Fibroblast of skin of left quadriceps (primary cell): ENCODE measurements at places on chromosomes 7 and 10.

GRCh38 chr10:88848499-88848898 is 3.1 kb downstream of the ANKRD22 start:
- DNase-seq = peak; percentile 28

- DNase-seq = no peak
These were observed at the start of gene C10orf120 for GRCh38 chr10:122699796-122700455. Gene C10orf120 (minus strand): TSS chr10:122699846. CDS start chr10:122699790, 56 bp downstream.

DNA sequence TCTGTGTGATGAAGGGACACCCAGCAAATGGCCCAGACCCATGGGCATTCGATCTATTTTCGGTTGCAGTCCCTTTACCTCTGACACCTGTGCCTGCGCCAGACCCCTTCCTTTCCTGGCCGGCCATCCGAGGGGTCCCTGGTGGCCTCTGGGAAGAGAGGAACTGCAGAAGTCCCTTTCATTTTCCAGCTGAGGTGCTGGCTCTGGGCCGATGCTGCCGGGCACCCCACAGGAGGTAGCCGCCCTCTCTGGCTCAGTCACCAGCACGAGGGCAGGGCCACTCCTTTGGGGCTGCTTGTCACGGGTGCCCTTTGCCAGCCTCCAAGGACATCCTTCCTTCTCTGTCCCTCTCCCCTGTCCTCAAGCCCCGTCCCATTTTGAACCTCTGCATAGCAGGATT is 4.2 kb upstream of the ELN start:
- DNase-seq = no peak

GRCh38 chr10:47022311-47023131 is 111.3 kb downstream of the PTPN20 start:
- DNase-seq = no peak

GRCh38 chr7:7190142-7190541 is 7.8 kb downstream of the C1GALT1 start:
- DNase-seq = peak; percentile 42

DNA sequence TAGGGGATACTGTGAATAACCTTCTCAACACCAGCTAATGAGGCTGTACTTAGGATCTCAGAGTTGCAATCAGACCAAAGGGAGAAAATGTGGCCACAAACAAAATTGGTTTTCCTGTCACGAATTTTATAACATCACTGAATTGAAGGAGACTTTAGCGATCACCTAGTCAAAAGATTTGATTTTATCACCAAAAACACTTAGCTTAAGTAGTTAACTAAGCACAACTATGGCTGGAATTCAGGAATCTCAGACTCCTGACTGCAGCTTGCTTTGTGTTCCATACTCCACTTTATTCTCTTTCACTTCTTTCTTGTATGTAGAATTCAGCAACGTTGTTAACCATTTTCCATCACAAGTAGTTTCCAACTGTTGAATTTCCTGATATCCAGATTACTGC is 152.0 kb downstream of the SLC16A9 start:
- no peak for DNase-seq

- no peak for DNase-seq
These were observed 708.9 kb downstream of the POM121L12 start for GRCh38 chr7:53744403-53744760.

- DNase-seq = no peak
These were observed 695 bp downstream of the HSPA12A start for GRCh38 chr10:116741391-116742351.

DNA sequence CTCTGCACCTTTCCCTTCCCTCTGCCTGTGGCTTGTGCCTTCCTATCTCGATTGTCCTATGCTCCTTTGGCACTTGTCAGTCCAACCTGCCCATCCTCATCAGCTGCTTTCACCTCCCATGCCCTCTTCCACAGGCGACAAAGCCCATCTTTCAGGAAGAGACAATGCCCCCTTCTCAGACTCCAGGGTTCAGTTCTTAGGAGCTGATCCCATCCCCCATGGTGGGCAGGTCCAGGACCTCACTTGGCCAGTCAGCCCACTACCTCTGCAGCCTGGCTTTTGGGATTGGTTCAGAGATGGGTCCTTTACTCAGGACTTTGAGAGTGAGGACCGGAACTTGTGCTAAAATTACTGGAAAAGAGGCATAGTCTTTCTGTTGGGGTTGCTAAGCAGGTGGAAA is 74.0 kb upstream of the NANOS1 start:
- no peak for DNase-seq

DNA sequence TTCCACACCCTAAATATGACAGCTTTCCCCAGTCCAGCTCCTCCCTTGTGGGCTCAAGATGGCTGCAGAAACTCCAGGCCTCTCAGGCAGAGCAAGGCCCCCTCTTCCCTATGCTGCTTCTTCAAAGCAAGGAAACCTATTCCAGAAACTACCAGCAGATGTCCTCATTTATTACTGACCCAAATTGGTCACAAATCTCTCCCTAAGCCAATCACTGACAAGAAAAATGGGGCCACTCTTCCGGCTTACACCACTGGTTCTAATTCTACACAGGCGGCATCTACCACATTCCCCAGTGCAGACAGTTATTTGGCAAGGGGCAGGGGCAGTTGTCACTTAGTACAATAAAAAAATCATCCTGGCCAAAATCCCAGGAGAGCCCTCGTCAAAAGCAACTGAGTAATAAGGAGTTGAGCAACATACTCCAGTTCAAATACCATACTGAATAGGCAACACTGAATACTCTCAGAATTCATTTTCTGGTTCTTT is 150.4 kb downstream of the SFMBT2 start:
- DNase-seq = peak; percentile 97

- DNase-seq = no peak
These were observed 43.2 kb downstream of the SRRM3 start for GRCh38 chr7:76244781-76245391.

DNA sequence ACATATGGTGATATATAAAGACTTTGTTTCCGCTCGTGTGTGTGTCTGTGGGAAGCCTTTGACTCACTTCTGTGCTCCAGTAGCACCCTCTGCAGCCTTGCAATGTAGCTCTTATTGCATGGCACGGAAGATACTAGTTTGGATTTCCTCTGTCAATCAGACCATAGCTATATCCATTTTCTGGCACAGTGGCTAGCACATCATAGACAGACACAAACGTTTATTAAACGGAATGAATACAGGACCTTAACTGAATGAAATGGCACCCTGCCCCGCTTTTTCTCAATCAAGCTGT is 124.0 kb upstream of the PTPN20 start:
- no peak for DNase-seq

GRCh38 chr10:35857860-35858259 is 215.8 kb upstream of the FZD8 start:
- DNase-seq = no peak

- DNase-seq = no peak
These were observed 376.9 kb downstream of the CALN1 start for GRCh38 chr7:72035266-72035665.

- no peak for DNase-seq
These were observed 583.6 kb upstream of the MGMT start for GRCh38 chr10:128883231-128884032.

- no peak for DNase-seq
These were observed 157.1 kb downstream of the PIP4K2A start for GRCh38 chr10:22557321-22557720.

DNA sequence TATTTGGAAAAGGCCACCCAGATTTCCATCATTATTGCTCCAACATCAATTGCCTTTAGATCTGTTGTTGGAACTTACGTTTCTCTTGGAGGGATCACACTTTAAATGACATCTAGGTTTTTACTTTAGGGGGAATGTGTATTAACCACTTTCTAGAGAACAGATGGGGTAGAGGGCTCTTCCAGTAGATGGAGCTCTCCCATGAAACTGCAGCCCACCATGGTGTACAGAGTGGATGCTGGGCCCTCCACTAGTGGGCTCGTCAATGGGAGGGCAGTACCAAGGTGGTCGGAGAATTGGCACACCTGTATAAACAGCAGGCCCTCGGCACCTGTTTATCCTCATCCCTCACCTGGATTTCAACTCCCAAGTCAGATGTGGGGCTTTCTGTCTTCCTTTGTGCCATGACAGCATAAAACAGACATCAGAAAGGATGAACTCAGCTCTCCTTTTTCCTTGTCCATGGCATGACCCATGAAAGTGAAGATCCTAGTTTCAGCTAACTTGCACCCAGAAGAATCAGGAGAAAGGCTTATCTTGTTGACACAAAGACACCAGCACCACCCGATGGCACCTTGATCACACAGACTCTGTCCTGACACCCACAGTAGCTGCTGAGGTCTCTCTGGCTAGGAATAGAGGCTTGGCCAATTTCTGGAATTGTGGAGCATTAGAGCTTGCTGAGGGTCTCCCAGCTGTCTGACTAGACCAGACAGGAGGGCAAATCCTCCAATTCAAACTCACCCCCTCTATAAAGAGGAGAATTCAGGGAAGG is 150.5 kb downstream of the CYP26A1 start:
- no peak for DNase-seq

DNA sequence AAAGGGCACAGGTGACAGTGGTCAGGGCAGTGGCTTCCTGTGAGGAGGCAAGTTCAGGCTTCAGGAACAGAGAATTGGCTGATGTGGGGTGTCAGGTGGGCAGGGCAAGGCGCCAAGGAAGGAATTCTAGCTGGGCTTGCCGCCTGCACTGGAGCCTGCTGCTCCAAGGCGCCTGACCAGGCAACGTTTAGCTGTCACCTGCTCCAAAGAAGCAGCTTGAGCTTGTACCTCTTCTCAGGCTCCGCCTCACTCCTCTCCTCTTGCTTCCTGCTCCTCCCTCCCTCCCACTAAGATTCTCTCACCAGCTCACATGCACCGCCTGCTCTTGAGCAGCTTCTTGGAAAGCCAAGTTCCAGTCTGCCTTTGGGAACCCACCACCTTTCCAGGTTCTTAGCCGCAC is 187.4 kb upstream of the GRB10 start:
- no peak for DNase-seq

DNA sequence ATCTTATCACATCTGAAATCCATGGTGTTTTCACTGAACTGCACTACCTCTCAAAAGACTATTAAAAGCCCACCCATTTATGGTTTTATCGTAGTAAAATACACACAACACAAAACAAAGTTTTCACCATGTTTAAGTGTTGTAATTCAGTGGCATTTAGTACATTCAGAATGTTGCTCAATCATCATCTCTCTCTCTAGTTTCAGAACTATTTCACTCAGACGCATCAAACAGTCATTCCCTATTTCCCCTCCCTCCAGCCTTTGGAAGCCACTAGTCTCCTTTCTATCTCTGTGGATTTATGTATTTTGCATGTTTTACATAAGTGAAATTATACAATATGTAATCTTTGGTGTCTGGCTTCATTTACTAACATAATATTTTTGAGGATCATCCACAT is 332.6 kb downstream of the TNS3 start:
- no peak for DNase-seq

GRCh38 chr7:25549271-25549921 is 321.1 kb upstream of the NPVF start:
- no peak for DNase-seq

DNA sequence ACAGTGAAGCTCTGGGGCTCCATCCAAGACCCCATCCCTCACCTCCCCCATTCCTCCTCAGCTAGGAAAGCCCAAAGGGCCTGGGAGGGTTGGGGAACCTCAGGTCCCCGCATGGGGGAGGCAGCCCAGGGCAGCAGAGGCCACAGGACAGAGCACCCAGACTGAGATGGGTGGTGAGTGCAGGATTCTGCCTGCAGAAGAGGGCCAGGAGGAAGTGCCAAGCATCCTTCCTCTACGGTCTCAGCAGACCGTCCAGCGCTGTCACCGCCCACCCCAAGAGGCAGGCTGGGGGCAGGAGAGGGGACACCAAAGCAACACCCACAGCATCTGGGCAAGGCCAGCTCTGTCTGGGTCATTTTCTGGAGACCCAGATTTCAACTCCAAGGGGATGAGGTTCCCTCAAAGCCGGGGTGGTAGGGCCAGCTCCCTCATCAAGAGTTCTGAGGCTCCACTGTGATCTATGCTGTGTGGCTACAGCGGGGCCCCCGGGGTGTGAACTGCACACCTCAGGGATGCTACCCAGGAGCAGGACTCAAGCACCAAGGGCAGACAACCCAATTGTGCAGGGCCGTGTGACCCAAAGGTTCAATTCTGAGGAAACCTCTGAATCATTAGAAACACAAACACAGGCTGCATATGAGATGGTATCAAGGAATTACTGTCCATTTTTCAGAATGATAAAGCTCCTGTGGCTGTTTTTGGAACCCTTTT is 46.8 kb downstream of the CAMK2B start:
- DNase-seq = no peak

GRCh38 chr10:133133471-133134231 is 26.4 kb upstream of the KNDC1 start:
- DNase-seq = no peak

DNA sequence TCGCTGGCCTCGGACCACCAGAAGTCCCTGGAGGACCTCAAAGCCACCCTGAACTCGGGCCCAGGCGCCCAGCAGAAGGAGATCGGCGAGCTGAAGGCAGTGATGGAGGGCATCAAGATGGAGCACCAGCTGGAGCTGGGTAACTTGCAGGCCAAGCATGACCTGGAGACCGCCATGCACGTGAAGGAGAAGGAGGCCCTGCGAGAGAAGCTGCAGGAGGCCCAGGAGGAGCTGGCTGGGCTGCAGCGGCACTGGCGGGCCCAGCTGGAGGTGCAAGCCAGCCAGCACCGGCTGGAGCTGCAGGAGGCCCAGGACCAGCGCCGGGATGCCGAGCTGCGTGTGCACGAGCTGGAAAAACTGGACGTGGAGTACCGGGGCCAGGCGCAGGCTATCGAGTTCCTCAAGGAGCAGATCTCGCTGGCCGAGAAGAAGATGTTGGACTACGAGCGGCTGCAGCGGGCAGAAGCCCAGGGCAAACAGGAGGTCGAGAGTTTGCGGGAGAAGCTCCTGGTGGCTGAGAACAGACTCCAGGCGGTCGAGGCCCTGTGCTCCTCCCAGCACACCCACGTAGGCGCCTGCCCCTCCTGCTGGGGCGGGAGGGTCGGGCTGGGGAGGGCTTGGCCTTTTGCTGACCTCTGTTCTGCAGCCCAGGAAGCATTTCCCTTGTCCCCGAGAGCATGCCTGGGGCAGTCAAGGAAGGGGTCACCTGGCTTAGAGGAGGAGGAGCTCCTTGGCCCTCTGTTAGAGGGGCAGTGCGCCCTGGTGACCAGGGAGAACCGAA is 77.3 kb upstream of the GTF2IRD1 start:
- DNase-seq = no peak

GRCh38 chr7:106723398-106723797 is 62.4 kb upstream of the CCDC71L start:
- DNase-seq = no peak

DNA sequence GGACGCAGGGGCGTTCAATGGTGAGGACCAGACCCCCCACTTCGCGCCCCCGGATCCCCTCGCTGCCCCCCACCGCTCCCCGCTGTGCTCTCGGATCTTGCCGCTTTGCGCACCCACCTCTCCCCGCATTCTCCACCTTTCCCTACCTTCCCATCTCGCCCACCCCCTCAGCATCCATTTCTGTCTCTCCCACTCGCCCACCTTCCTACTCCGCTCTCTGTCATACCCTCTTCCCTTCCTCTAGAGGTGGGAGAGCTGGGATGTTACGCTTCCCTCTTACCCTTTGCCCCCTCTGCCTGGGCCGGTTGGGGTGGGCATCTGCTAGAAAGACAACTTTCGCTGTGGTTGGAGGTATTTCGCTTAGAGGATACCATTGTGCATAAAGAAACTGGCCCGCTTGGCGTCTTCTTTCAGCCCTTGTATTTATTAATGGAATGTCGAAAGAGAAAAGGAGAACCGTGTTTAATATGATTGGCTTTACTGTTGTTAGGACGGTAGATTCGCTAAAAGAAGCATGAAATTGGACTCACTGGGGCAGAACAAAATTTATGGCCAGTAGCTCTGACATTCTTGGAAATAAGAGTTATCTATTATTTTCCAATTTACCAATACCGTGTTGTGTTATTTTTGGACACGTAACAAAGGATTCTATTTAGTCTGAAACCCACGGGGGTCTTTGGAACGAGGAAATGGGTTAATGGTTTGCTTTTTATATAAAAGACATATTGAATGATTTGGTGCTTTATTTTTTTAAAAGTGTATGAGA is 873 bp downstream of the PRKAR2B start:
- DNase-seq = no peak

GRCh38 chr10:50604809-50605208 is 18.9 kb downstream of the SGMS1 start:
- DNase-seq = no peak
